ENCODE measurements at places on chromosomes 16 and 17.
A peak's percentile ranks its signal among the peaks of the same experiment; 100 is the strongest.

DNA sequence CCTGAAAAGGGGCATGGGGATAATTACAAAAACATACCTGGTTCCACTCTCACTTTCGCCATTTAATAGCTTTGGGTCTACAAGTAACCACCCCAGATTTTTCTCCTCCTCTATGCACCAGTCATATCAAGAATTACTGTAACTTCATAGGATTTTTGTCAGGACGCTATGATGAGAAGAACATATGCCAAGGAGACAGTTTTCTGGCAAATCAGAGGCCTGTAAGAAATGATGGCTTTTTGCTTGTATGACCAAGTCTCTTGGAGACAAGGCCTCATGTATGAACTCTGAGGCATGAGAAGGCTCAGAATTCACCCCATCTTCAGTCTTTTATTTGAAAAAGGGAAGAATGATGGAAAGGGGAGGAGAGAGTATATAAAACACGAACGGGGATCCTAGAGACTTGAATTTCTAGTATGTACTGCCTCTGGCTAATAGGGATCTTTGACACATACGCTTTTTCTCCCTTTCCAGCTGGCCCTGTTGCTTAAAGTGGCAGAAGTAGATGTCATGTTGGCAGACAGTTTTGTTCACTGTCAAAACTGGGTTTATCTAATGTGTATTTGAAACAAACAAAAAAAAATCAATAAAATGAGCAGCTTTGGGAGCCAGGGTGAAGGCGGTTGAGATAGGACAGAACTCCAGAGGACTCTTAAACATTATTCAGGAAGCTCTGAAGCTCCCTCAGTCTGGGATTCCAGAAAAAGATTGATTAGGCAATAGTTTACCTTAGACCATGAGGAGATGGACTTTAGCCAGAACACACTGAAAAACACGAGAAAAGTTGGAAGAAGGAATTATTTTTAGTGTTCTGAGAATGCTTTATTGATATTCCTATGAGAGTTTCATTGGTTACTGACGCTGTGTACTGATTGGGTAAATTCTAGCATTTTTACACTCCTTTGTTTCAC lies 656.6 kb downstream of the WWOX start:
- DNase-seq: no peak

DNA sequence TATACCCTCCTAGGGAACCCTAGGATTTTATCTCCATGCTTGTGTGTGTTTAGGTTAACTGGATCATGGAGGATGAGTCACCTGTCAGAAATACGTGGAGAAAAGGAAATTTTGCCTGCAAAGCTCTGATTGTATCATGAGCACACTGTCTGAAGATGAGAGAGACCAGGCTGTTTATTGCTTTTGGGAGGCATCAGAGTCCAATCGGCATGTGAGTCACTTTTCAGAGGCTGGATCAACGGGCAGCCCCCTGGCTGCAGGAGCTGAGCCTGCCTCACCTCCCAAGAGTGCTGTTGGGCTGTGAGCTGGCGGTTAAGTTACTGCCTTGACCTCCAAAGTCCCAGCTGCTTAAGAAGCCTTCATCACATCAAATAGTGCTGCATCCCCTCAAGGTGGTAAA lies 41.5 kb upstream of the MED9 start:
- DNase-seq: peak; percentile 81

- no peak for DNase-seq
Measured at GRCh38 chr16:47625115-47625567, 164.0 kb downstream of the PHKB start.

GRCh38 chr16:69381231-69381630 lies 4.6 kb downstream of the TERF2 start:
- no peak for DNase-seq

GRCh38 chr17:16189791-16190348 lies 25.5 kb downstream of the NCOR1 start:
- no peak for DNase-seq

- DNase-seq: no peak
Measured at GRCh38 chr17:983921-984320, 4.3 kb upstream of the NXN start.

GRCh38 chr17:40180694-40181093 lies 3.4 kb downstream of the RAPGEFL1 start:
- no peak for DNase-seq

DNA sequence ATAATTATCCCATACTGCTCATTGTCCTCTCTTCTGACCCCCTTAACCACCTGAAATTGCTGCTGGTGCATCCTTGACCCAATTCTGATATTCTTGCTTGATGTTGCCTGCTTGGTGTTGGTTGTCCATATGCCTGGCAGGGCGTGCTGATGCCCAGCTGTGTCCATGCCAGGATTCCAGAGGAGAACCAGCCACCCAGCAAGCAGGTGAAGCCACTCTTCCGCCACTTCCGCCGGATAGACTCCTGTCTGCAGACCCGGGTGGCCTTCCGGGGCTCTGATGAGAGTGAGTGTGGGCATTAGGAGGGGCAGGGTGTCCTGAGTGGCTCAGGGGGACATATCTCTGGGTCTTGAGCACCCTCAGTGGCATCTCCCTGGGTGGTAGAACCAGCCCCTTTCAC lies 11.4 kb downstream of the RAPGEFL1 start:
- no peak for DNase-seq

DNA sequence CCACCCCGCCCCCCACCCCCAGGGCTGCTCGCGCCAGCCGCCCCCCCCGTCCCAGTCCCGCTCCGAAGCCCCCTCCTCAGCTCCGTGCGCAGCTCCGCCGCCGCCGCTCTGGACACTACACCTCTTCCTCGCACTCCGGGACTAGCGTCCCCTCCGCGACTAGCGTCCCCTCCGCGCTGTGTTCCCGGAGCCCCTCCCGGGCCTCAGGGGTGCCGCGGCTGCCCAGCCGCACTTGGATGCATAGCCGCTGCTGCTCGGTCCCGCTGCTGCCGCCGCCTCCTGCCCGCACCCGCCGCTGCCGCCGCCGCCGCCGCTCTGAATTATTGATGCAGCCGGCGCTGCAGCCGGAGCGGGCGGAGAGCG lies at the start of gene CBLN1:
TSS of gene CBLN1 (minus strand) at position 359 of the 363 bp plus-strand sequence. CDS start 373 bp downstream, outside the sequence.
- DNase-seq: no peak

- no peak for DNase-seq
Measured at GRCh38 chr17:8696426-8696825, 48.2 kb downstream of the CCDC42 start.

DNA sequence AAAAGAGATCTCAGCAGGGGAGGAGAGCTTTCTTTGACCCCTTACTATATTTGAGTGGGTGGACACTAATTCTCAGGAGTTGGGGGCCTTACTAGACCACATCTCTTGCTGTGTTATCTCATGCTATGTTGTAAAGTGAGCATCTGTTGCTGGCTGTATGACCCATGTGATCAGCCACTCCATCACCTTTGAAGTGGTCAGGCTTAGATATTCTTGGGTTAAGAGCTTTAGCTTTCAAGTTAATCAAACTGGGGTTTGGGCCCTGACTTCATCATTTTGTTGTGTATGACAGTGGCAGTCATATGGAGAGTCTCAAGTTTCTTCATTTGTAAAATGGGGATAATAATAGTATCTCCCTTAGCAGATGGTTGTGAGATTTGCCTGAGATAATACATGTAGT lies 201.1 kb downstream of the FTO start:
- no peak for DNase-seq

DNA sequence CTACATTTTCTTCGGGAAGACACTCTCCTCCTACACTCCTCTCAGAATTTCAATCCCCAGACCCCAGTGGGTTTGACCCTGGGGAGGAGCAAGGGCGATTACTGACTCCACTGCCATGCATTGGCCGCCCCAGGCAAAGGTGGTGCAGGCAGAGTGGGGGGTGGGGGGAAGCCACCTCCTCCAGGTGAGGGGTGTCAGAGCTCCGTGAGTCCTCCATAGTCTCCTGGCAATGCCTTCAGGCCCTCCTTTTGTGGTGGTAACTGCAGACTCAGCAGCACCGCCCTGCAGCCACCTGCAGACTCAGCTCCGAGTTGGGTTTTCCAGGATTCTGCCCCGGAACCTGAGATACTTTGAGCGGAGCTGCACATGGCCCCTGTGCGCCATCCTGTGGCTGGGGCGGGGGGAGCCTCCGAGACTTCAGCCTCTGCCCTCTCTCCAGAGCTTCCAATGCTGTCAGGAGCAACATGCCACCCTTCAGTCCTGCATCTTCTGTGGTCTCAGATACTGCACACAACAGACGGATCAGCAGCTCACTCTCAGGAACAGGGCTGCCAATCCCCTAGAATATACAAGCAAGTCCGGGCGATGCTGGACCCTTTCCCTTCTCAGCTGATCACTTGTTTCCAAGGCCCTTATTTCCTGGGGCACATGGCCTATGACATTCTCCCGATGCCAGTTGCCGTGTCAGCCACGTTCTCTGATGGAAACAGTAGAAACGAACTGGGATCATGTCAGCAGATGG lies 2.4 kb upstream of the SLC47A2 start:
- DNase-seq: no peak

- DNase-seq: no peak
Measured at GRCh38 chr17:55163408-55163807, 101.4 kb upstream of the HLF start.

GRCh38 chr16:85573045-85573695 lies 40.0 kb upstream of the GSE1 start:
- no peak for DNase-seq

GRCh38 chr16:65660390-65660789 lies 538.5 kb upstream of the CDH11 start:
- peak; percentile 52 for DNase-seq

GRCh38 chr16:89200850-89201411 lies 594 bp upstream of the SLC22A31 start:
- DNase-seq: no peak

GRCh38 chr17:82696916-82697807 lies 1.3 kb downstream of the RAB40B start:
- DNase-seq: no peak

- DNase-seq: no peak
Measured at GRCh38 chr16:12866981-12867551, 34.3 kb upstream of the SHISA9 start.

DNA sequence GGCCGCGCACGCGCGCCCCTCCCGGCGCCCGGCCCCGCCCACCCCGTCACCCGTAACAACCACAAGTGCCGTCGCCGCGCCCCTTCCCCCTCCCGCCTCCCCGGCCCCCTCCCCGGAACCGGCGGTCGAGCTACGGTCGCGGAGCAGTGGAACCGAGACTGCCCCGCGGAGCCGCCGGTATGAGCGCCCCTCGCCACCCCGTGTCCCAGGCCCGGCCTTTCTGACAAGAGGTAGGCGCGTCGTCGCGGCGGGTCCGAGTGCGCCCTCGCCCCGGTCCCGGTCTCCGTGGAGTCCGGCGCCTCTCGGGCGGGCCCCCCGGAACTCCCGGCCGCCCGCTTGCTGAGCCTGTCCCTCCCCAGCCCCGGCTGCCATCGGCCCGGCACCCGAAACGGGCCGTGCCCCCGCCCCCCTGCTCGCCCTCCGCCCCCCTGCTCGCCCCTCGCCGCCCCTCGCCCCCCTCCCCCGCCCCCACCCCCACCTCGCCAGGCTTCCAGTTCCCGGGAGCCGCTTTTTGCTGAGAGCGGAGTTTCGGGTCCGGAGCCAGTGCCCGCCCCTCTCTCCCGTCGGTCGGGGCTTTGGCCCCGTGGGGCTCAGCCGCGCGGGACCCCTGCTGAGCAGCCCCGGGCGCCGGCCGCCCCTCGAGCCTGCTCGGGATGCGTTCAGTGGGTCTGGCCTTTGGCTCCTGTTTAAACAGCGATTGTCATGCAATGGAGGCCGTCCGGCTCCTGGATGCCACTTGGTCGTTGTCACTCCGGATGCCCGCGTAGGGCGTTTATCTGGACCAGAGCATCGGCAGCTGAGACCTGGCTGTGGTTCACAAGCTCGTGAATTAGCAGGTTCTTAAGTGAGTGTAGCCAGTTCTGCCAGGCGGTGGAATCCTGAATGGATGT lies at the start of gene SEC14L1:
TSS of gene SEC14L1 (plus strand) at position 92 of the 890 bp plus-strand sequence. CDS start 2,628 bp downstream, outside the sequence.
- no peak for DNase-seq

GRCh38 chr17:58311429-58311894 lies 17.1 kb downstream of the TSPOAP1 start:
- DNase-seq: no peak

DNA sequence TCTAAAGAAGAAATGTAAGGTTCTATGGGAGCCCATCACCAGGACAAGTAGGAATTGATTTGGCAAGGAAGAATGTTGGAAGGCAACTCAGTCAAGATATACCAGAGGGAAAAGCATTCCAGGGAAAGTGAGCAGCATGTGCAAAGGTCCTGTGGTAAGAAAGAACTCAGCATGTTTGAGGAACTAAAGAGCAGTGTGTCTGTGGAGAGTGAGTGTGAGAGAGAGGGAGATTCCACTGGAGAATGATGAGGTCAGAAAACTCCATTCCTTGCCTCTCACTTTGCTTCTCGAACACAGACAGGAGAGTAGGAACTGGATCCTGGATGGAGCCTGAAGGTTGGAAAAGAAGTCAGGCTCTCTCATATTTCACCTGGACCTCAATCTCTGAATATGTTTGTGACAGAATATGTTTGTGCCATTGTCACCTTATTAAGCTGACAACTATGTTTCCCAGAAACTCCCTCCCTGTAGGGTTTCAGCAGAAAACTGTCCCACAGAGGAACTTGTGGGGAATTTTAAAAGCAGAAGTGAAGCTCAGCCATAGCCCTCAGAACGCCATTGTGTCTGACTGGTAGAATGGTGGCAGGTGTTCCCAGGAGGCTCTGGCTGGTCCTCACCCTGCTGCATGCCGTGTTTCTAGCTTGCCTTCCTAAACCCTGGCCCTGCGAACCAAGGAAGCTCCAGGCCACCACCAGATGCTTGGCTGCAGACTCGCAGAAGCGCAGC lies 382.4 kb upstream of the XYLT1 start:
- DNase-seq: no peak

DNA sequence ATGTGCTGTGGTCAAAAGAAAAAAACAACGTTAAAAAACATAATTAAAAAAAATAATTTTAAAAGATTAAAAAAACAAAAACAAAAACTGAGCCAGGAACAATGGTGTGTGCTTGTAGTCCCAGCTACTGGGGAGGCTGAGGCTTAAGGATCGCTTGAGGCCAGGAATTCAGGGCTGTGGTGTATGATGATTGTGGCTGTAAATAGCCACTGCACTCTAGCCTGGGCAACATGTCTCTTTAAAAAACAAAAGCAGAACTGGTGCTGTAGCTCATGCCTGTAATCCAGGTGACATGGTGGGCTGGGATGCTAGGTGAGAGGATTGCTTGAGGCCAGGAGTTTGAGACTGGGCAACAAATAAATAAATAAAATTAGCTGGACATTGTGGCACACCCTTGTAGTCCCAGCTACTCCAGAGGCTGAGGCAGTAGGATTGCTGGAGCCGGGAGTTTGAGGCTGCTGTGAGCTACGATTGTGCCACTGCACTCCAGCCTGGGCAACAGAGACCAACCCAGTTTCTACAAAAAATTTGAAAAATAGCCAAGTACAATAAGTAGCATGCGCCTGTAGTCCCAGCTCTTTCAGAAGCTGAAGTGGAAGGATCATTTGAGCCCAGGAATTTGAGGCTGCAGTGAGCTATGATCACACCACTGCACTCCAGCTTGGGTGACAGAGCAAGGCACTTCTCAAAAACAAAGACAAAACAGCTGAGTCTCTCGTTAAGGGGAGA lies 43.6 kb downstream of the NFATC3 start:
- no peak for DNase-seq
